ENCODE measurements at places on chromosomes 5 and 9.
A peak's percentile ranks its signal among the peaks of the same experiment; 100 is the strongest.

- DNase-seq, result no peak
Observed at GRCh38 chr9:1198085-1198484, 147.9 kb downstream of the DMRT2 start.

DNA sequence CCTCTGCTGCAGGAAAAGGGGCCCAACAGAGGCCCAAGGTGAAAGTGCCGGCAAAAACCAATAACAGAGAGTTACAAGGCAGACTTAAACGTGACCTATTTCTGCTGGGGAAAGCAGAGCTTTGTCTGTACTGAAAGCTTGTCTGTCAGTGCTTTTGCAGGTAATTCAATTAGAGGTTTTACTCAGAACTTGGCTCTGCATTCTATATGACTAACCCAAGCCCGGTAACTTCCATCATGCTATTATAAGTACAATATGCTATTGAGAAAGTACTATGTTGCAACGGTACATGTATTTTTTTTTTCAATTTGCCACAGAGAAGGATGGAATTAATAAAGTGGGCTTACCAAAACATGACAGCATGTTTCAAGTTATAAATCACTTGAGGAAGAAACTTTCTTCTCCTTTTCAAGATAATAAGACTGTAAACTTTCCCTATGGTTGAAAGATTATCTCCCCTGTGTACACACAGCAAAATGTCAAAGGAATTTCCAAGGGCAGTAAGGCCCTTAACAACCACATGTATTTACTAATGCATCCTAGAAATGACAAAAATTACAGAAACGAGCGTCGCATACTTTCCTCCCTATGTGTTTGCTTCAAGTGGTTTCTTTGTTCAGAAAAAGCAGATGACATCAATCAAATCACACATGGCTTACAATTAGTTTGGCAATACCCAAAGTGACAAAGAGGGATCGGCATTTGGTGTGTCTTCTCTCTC is 282.4 kb downstream of the EFNA5 start:
- no peak for DNase-seq

DNA sequence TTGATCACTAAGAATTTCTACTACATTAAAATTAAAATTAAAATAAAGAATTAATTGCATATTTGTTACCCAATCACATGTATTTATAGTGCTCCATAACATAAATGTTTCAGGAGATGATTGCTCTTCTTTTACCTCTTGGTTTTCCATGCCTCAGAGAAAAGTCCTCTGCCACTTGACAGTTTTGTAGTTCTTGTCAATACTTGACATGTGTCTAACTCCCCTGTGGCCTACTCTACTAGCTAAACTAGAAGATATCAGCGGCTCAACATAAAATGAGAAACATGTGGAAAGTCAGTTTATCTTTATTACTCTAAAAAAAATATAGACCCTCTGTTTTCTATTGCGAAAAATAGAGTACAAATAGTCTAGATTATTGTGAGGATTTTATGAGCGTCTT is 650.6 kb upstream of the NUDT12 start:
- DNase-seq, result no peak

- no peak for DNase-seq
Observed at GRCh38 chr9:127488946-127489345, 37.6 kb downstream of the LRSAM1 start.

- peak; percentile 42 for DNase-seq
Observed at GRCh38 chr9:107177857-107178256, 105.2 kb upstream of the RAD23B start.

DNA sequence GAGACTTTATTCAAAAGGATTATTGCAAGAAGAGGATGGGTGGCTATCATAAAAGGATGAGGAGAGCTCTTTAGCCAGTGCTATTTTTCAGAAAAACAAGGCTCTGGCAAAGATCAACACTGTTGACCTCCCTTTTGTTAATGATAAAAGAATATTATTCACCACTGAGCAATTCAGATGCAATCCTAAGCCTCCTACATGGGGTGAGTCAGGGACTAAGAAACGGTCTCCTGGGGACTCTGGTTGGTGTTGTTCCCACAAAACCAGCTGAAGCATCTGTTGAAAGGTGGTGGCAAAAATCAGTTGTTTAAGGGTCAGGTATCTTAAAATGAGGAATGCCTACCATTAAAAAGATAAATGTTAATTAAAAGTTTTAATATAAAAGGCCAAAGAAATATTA is 7.7 kb upstream of the GCNT1 start:
- no peak for DNase-seq

DNA sequence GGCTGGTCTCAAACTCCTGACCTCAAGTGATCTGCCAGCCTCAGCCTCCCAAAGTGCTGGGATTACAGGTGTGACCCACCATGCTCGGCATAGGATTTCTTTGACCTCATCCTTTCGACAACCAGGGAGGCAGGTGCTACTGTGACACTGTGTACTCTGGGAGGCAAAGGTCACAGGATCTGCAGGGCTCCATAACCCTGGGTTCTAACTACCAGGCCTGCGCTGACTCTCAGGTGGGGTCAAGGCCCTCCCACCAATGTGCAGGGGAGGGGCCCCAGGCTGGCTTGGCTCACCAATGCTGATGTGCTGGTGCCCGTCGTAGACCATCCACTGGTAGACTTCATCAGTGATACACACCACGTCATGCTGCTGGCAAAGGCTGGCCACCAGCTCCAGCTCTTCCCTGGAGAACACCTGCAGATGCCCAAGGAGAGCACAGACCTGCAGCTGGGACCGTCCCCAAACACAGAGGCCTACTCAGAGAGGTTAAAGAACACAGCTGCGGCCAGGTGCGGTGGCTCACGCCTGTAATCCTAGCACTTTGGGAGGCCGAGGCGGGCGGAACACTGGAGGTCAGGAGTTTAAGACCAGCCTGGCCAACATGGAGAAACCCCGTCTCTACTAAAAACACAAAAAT is 7.0 kb upstream of the SPOUT1 start:
- DNase-seq, result no peak

DNA sequence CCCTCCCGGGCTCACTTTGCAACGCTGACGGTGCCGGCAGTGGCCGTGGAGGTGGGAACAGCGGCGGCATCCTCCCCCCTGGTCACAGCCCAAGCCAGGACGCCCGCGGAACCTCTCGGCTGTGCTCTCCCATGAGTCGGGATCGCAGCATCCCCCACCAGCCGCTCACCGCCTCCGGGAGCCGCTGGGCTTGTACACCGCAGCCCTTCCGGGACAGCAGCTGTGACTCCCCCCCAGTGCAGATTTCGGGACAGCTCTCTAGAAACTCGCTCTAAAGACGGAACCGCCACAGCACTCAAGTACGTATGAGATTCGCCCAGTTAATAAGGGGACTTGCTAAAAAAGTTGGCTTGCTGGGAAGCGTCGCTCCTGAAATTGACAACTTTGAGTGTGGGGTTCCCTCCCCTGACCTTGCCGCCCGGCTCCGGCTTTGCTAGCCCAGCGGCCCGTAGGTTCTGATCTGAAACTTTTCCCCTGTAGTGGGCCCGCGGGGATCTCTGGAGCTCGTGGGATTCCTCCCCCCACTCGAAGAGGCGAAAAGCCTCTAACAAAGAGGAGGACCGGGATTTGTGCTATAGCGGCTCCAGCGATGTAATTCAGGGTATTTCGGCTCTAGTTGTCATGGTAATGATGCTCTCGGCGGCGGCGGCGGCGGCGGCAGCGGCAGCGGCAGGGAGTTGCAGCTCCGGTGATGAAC is 572 bp downstream of the NR4A3 start:
- DNase-seq, result peak; percentile 70

- no peak for DNase-seq
Observed at GRCh38 chr9:6566409-6567139, 79.0 kb downstream of the GLDC start.

DNA sequence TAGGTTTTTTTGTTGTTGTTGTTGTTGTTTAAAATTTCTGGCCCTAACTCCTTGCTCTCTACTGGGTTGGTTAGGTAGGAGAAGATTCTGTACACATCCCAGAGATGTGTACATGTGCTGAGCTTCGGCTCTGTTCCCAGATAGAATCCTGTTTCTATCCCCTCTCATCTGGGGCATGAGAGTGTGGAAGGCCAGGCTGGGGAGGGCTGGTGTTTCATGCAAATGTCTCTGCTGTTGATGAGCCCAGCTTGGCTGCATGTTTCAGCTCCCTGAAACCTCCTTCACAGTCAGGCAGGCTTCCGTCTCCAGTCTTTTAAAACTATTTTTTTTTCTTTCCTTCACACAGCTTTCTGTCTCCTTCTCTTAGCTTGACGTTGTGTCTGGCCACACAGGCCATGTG is 526.9 kb upstream of the KLF4 start:
- DNase-seq, result no peak

DNA sequence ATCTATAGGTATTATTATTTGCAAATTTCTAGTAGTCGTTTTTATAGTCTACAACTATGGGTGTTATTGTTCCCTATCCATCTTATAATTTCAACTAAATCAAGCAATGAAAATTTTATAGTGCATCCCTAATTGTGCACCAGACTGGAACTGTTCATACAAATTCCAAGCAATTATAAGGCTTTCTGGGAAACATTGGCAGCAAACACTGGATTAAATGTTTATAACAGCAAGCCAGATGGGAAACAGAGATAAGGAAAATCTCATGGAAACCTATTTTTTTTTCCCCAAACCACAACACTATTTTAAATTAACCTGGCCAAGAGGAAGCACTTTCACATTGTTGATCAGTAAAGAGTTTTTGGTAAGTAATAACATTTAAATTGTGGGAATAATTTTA is 524.3 kb downstream of the RASEF start:
- DNase-seq, result no peak

GRCh38 chr5:368183-369084 is 46.9 kb downstream of the AHRR start:
- no peak for DNase-seq

- DNase-seq, result no peak
Observed at GRCh38 chr9:90037146-90037797, 432.5 kb downstream of the GADD45G start.

GRCh38 chr9:134593286-134594077 is 48.1 kb upstream of the COL5A1 start:
- DNase-seq, result no peak

DNA sequence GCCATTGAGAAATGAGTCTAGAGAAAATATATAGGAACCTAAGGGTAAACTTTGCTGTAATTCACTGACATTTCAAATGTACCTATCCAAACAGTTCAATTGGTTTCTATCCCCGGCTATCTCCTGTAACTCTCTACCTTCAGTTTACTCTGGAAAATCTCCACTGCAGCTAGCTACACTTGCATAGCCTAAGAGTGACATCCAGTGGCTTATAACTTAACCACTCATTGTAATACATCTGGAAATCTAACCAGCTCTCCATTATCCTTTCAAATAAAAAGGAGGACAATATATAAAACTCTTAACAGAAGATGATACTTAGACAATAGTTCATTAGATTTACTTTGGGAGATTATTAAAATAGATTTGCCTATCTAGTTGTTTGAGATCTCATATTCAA is 35.3 kb upstream of the SPDL1 start:
- DNase-seq, result no peak

DNA sequence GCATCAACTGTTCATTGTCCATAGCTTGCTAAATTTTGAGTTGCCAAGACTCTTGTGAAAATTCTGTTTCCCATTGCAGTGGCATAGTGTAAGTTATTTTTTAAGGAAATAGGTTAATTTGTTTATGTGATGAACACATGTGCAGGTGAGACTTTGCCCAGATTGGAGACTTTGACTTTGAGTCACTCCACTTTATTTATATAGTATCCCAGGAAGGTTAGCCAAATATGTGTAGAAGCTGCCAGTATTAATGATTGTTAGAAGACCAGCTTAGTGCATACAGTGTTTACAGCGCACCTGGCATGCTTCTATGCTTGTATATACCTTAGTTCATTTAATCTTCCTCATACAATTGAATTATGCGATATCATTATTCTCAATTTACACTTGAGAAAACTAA is 51.0 kb downstream of the MTAP start:
- DNase-seq, result no peak

DNA sequence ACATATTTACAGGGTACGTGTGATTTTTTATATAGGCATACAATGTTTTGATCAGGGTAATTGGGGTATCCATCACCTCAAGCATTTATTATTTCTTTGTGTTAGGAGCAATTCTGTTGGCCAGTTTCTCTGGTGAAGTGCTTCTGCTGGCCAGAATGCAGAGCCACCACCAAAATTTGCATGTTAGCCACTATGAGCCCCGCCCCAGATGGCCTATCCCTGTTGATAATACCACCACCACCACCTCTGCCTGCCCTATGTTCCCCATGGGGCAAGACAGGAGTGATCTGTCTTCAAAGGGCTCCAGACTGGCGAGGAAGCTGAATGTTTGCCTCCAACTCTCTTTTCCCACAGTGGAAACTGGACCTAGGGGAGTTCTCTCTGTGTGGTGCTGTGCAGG is 26.0 kb upstream of the JAK2 start:
- DNase-seq, result no peak

- DNase-seq, result no peak
Observed at GRCh38 chr9:130426883-130427282, 17.9 kb upstream of the ASS1 start.

GRCh38 chr5:140267201-140267540 is 35.7 kb downstream of the PFDN1 start:
- no peak for DNase-seq

- DNase-seq, result no peak
Observed at GRCh38 chr9:122477346-122477745, 380 bp downstream of the OR1J1 start.

DNA sequence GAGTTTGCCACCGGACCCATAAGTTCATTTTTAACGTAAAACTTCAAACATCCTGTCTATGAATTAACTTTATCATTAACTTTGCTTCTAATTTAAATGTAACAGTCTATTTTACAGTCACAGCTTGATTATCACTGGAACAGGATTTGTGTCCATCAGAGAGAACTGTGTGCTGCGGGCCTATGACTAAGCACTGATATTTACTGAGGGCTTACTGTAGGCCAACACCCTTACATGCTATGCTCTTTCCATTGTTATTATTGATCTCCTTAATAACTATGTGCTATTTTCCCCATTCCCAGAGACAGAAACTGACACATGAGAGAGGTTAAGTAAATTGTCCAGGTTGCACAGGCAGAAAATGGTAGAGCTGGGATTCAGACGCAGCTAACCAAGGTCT is 24.0 kb upstream of the GPR151 start:
- no peak for DNase-seq

GRCh38 chr9:7778851-7779600 is 20.6 kb downstream of the DMAC1 start:
- DNase-seq, result no peak

DNA sequence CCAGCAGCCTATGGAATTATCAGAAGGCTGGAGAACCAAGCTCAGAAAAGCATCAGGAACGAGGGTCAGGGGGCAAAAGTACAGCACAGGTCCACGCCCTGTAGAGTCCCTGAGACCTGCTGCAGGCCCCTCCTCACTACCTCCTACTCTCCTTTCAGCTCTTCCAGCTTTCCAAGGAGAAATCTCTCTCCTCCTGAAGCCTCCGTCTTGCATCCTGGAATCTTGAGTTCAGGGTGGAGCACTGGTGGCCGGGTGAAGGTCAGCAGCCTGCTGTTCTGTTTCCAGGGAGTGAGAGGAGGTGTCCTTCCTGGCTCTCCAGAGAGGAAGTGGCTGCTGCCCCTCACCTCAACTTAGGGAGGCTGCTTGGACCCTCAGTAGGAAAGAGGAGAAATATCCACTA is 342.3 kb downstream of the ZSWIM6 start:
- no peak for DNase-seq
